ENCODE measurements at places on chromosomes 2 and 18. TPM values are rescaled to one million over a fixed set of nuclear protein-coding genes. Genes with fewer than 3 reads are reported as not detected.

The PARD6G gene
- polyA plus RNA-seq, result 18.9 TPM

The ADD2 gene
- 71.8 TPM for polyA plus RNA-seq

The PMS1 gene
- 28.9 TPM for polyA plus RNA-seq

The RAD51AP2 gene
- 1.1 TPM for polyA plus RNA-seq

The GLI2 gene
- 9.9 TPM for polyA plus RNA-seq

The AQP12A gene
- 0.62 TPM for polyA plus RNA-seq

The THSD7B gene
- polyA plus RNA-seq, result 4.0 TPM

The VWC2L gene
- 7.7 TPM for polyA plus RNA-seq

The RIT2 gene
- polyA plus RNA-seq, result 30.1 TPM

The ADCYAP1 gene
- 14.4 TPM for polyA plus RNA-seq

The C2orf72 gene
- 67.6 TPM for polyA plus RNA-seq

The C2orf78 gene
- polyA plus RNA-seq, result not detected

The TUBA4B gene
- 0.38 TPM for polyA plus RNA-seq

The COL4A4 gene
- 1.4 TPM for polyA plus RNA-seq
